Activated CD4-positive, CD25-positive, alpha-beta regulatory T cell treated with anti-CD3 and anti-CD28 coated beads, Interleukin-2, amount 50 U/mL, for 24 hours (primary cell): ENCODE measurements at places on chromosomes 7 and 10.

DNA sequence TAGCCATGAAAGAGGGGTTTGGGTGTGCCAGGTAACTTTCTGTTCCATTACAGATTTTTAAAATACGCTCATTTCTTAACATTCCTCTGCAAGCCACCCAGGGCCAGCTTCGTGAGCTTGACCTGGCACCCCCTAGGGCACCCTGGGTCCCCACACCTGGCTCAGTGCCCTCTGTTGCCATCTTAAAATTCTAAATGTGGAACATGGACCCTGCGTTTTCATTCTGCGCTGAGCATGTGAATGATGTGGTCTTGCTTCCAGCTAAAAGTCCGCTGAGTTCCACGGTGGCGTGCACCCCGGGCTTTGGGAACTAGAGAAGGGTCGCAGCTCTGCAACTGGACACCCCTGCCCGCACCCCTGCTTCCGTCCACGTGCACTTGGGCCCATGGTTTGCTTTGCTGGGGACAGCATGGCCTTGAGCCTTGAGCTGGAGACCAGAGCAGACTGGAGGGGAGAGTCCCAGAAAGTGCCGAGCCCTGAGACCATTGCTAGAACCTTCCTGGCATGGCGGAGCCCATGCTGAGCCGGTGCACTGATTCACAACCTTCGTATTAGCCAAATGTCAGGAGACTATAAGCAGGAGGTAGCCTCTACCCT lies 91.1 kb downstream of the RGS10 start:
- ATAC-seq, result no peak

DNA sequence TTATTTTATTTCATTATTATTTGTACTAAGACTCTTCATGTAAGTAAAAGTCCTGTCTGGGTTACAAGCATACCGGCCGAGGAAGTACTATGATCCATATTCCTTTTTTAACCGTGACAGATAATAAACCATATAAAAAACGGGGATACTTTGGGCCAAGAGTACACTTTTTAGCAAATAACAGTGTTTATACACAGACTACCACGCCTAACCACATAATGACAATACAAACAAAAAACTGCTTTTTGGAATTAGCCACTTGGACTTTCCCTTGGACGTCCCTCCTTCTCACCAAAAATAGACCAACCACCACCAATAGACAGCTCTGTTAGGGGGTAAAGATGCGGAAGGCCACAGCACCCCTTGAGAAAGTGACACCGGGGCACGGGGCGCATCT lies 800 bp downstream of the MINDY3 start:
- no peak for ATAC-seq

GRCh38 chr10:98482096-98482495 lies 35.4 kb upstream of the HPS1 start:
- no peak for ATAC-seq

- no peak for ATAC-seq
These were observed 65.8 kb downstream of the ATXN7L1 start for GRCh38 chr7:105810556-105810955.

DNA sequence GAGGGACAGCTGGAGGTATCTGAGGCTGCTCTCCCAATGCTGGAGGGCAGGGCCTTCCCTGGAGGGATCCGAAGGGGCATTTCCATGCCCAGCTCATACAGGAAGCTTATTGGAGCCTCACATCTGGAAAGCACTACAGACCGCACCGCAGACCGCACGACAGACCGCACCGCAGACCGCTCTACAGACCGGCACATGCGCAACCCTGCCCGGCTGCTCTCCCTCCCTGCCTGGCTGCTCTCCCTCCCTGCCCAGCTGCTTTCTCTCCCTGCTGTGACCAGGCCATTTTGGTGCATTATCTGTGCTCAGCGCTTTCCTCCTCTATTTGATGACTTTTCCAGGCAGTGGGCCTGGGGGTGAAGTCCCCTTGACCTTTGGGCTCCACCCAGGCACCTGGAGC lies 39.6 kb upstream of the EN2 start:
- ATAC-seq, result no peak

GRCh38 chr10:114821293-114821914 lies at the start of gene FHIP2A:
TSS of gene FHIP2A (plus strand) at chr10:114821780. CDS start at chr10:114822079, 299 bp downstream.
- peak; percentile 83 for ATAC-seq

- ATAC-seq, result no peak
These were observed 582.7 kb upstream of the POT1 start for GRCh38 chr7:125512373-125512772.

DNA sequence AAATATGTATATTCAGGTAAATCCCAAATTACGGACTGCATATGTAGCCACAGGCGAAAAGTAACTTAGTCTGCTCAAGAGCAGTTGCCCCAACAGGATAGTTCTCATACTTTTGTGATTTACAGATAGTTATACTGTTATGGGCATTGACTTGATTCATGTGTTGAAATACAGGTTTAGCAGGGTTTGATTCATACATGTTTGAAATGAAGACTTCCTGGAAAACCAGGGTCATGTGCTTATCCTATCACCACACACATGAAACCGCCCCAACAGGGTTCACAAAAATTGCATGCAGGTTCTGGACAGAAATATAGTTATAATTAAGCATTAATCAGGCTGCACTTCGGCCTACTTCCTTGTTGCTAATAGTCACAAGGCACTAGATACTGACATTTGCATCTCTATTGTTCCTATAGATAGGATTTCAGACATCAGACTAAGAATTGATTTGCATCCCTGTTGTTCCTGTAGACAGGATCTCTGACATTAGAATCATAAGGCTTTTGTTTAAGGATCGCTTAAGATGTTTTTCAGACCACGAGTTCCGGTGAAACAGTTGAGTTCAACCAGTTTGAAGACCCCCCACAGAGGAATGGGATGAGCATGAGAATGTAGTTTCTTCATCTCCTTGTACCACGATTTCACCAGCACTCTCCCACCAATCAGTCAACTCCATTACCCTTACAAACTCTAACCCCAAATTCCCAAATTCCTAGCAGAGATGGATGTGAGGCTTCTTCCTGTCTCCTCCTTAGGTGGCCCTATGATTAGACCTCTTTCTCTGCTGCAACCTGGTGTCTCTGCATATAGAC lies 2.0 kb upstream of the ZNF398 start:
- ATAC-seq, result no peak

DNA sequence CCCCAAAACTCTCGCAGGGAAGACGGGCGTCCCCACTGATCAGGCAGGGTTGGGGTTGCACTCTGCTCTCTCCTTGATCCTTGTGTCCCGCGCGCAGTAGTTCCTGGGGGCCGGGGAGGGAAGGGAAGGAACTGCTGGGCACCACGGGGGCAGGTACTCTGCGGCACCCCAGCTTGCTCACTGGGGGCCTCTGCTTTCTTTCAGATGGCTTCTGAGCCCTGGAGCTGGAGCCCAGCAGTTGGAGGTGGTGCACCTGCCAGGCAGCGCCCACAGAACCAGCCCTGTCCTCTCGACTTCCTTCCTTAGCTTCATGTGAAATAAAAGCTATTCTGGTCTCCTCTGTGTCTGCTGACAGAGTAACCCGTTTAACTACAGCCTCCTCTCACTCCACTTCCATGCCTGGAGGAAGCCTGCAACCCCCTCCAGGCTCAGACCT lies 12.2 kb downstream of the PLAC9 start:
- ATAC-seq, result peak; percentile 18

DNA sequence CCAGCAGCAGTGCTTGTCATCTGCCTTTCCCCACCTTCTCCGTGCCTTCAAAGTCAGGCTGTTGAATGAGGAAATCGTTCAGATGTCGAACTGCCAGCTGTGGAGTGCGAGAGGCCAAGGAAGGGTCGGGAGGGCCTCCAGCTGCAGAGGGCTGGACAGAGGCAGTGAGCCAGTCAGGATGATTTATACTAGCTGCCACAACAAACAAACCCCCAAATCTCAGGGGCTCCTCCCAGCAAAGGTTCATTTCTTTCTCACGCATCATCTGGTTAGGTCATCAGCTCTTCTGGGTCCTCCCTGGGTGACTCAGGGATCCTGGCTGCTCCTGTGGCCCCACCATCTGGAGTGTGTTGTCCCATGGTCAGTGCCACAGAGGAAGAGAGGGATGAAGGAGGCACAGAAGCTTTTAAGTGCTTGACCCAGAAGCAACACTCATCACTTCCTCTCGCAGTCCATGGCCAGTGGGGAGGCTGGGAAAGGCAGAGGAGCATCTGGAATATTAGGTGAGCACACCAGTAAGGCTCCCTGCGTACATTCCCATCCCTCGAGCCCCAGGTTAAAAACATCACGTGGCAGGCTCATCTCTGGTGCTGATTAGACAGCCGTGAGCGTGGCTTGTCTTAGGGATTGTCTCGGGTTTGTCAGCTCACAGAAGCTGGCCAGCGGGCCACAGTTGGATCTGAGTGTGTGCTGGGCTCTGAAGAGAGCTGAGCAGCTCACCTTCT lies 140.7 kb downstream of the RGS10 start:
- ATAC-seq, result no peak

DNA sequence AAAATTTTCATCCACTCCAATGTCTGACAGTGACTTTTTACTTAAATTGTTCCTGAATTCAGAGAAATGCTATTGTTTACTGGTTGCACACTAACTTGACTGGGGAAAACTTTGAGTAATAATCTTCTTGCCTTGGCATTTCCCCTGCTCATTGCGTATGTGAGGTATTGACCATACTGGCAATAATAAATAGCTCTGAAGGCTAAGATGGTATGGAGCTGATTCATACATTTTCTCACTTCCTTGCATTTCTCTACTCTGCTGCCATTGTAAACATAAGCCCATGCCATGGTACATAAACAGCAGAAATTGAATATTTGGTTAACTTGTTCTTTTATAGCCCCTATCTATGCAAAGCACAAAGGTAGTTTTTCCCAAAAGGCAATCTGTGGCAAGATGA lies 290.0 kb downstream of the RNLS start:
- no peak for ATAC-seq

DNA sequence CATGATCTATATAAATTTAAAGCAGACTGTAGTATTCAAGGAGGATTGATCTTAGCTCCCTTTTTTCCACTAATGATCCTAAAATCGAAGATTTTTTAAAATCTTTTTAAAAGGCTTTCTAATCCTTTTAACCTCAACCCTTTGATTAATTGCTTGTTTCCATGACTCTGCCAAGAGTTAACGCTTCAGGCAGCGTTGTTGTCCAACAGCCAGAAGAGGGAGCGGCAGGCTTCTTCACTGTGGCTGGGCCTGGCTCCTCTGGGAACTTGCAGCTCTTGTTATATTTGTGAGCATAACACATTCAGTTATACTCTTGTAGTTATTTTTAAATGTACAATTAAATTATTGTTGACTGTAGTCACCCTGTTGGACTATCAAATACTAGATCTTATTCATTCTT lies 26.3 kb downstream of the CRCP start:
- no peak for ATAC-seq

- ATAC-seq, result no peak
These were observed 13.7 kb downstream of the IL2RA start for GRCh38 chr10:6048281-6049030.

- no peak for ATAC-seq
These were observed 1197.8 kb upstream of the SORCS1 start for GRCh38 chr10:108362296-108362695.

GRCh38 chr7:94274828-94275227 lies 119.9 kb upstream of the COL1A2 start:
- no peak for ATAC-seq

DNA sequence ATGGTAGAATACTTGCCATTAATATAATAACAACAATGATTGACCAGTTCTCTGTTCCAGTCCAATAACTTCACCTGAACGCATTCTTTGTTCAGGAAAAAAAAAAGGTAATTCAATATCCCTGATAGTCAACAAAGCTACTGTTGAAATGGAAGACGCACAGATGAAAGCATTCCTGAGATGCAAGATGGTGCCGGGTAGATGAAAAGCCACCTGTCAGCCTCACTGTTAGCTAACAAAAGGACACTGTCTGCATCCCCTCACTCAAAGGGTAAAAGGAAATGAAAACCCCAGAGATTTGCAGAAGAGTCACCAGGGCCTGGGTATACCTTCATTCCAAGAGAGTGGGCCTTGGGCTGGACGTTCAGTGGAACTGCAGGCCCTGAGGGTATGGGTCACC lies 357.4 kb downstream of the PLXNA4 start:
- ATAC-seq, result no peak

DNA sequence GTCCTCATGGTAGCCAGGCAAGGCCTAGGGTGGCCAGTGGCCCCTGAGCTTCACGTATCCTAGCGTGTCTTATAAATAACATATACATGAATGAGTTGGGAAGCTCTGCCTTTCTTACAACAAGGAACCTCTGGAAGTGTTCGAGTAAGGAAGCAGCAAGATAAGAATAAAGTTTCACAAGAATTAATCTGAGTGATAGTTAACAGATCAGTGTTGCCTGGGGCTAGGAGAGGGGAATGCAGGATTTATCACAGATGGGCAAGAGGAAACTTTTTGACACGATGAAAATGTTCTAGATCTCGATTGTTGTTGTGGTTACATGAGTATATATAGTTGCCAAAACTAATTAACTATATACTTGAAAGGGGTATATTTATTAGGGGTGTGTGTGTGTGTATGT lies 74.2 kb downstream of the TSPAN12 start:
- no peak for ATAC-seq

DNA sequence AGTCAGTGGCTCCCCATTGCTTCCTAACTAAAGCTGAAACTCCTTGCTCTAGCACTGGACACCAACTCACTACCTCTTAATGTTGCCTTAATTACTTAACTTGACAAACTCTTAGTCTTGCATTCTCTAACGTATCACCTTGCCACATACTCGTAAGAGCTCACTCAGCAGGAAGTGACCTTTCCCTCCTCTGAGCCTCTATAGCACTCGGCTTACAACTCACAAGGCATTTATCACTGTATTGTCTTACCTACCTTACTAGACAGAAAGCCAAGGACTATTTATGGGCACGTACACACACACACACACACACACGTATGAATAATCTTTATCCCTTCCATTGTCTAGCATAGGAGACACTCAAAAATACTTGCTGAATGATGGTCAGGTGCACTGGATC lies 21.2 kb downstream of the CEP41 start:
- ATAC-seq, result peak; percentile 48

GRCh38 chr7:141975806-141976523 lies 2.4 kb upstream of the TAS2R38 start:
- ATAC-seq, result peak; percentile 43

GRCh38 chr10:87846023-87846422 lies 17.3 kb downstream of the KLLN start:
- ATAC-seq, result no peak

GRCh38 chr10:91162050-91162494 lies 58.4 kb upstream of the PCGF5 start:
- no peak for ATAC-seq

GRCh38 chr7:12729112-12729511 lies 41.7 kb downstream of the ARL4A start:
- no peak for ATAC-seq

- ATAC-seq, result no peak
These were observed 1.8 kb downstream of the ADARB2 start for GRCh38 chr10:1735562-1735961.

DNA sequence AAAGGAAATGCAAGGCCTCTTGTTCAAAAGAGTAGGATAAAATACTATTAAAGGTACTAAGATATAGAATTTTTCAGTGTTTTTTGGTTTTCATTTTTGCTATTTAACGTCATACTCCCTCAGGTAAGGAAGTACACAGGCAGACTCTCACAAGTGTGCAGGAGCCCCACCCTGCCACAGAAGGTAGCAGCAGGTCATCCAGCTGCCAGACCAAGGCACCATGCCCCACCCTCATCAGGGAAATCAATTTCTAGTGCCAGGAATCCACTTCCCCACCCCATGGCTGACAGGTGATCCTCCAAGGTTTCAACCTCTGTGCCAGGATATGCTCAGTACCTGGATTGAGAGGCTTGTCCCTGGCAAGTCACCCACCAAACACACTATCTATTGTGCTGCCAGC lies 712.9 kb downstream of the SORCS3 start:
- ATAC-seq, result no peak
